Mesendoderm (in vitro differentiated cells): ENCODE measurements at places on chromosomes 3 and 15.
A peak's percentile ranks its signal among the peaks of the same experiment; 100 is the strongest.

- DNase-seq = no peak
These were observed 287.5 kb downstream of the PTPRG start for GRCh38 chr3:61848885-61849284.

DNA sequence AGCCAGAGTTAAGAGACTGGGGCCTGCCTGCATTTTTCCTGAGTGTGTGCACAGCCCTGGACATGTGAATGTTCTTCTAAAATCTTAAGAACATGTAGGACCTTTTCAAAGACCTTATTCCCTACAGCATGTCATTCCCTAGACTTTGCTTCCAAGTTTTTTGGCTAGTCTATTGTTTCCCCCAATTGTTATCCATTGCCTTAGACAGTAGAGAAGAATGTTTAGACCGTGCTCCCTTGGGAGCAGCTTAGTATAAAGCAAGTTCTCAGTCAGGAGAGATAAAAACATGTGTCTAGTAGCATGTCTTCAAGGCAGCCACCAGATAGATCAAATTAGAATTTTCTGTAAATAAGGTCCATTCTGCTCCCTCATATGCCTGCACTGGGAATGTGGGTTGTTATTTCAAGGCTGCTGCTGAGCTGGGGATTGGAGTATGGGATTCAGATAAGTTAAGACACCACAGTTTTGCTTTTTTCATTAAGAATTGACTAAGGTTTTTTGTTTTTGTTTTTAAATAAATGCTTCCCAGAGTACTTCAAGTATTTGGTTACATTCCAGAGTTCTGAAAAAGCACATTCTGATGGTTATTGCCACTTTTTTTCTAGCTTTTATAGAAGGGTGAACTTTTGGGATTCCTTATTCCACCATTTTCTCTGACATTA, 246.7 kb downstream of the RORA start:
- DNase-seq = no peak

GRCh38 chr15:80160570-80161156, 7.9 kb downstream of the FAH start:
- DNase-seq = peak; percentile 71

DNA sequence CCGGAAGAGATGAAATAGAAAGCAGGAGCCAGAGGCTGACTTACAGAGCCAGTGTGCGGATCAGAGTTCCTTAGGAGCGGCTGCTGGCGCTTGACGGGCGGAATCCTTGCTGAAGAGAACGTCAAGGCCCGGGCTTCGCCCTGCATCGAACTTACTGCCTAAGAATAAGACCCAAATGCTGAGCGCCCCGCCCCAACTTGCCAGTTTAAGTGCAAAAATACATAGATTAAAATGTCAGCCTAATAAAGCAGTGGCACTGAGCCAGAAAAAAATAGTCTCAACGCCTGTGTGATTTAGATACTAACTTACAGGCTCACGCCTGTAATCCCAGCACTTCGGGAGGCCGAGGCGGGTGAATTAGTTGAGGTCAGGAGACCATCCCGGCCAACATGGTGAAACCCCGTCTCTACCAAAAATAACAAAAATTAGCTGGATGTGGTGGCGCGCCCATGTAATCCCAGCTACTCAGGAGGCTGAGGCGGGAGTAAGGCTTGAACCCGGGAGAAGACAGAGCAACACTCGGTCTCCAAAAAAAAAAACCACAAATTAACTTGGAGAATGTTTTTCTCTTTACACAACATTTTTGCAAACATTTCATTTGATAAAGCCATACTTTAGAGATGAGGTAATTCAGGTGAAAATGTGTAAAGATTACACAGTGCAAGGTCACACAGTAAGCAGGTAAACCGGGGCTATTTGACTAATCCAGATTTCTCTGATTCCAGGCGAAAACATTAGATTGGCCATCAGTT, 1.2 kb upstream of the UBP1 start:
- DNase-seq = no peak

GRCh38 chr3:10437995-10438901, 67.1 kb downstream of the ATP2B2 start:
- no peak for DNase-seq
